Lung microvascular endothelial cell (primary cell): ENCODE measurements at places on chromosomes 5 and 9.
A peak's percentile ranks its signal among the peaks of the same experiment; 100 is the strongest.

DNA sequence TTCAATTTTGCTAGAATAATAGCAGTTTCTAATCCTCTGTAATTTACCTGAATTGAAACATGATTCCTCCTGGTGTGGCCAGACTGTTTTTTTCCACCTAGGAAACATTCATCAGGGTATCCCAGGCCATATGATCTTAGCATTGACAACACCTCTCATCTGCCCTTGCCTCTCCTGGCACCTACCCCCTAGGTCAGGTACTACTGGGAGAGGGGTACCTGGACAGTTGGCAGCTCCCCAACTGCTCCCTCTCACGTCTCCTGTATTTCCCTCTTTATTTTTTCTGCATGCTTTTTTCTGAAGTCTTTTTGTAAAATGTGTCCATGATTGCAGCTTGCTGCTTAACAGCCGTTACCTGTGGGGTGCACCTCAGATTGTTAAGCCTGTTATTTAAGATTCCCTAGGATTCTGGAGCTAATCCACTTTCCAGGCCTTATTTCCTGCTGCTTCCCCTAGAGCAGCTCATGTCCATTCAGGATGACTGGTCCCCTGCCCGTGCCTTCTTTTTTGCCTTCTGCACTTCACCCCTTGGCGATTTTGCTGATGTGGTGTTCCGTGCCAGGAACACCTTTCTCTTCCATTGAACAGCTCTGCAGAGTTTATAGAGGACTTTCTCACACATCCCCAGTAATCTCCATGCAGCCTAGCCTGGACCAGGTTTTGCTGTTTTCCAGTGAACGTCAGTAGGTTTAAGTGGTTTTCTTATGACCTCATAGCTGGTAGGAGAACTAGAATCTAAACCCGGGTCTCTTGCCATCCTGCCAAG is 33.6 kb downstream of the SNX30 start:
- DNase-seq, result peak; percentile 8

DNA sequence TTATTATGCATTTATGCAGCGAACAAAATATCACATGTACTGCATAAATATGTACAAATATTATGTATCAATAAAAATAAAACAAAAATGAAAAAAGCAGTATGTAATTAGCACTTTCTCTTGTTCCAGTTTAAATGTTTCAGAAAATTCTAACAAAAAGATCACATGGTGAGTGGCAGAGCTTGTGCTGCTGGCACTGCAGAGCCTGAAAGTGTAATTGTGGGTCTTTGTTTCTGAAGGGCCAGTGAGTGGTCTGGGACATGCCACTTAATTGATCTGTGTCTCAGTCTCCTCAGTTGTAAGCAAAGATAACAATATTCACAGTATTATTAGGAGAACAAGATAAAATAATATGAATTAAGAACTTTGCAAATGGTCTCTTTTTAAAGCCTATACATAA is 39.5 kb upstream of the RAI14 start:
- DNase-seq, result no peak

- no peak for DNase-seq
Measured at GRCh38 chr5:104751969-104752368, 1189.4 kb upstream of the NUDT12 start.

DNA sequence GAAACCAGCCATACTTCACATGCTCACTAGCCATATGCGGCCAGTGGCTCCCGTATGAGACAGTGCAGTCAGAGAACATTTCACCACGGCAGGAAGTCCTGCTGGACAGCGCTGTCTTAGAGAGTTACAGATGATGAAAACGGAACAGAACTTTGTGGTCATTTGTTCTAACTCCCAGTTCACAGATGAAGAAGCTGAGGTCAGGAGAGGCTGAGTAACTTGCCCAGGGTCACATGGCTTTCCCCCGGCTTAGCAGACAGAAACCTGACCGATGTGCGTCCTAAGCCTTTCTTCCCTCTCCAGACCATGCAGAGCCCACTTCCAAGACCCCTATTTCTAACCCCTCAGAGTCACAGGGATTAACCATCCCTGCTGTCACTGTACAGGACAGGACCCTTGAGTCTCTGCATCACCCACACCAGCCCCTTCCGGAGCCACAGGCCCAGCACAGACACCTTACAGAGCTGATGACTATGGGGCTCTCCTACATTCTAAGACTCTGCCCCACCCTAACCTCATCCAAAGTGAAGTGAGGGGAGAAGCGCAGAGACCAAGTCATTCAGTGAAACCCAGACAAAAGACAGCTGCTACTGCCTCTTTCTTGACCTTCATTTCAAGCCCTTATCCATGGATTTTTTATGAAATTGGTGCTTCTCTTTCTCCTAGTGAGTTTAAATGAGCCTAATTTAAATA is 86.9 kb downstream of the PTPN3 start:
- no peak for DNase-seq

DNA sequence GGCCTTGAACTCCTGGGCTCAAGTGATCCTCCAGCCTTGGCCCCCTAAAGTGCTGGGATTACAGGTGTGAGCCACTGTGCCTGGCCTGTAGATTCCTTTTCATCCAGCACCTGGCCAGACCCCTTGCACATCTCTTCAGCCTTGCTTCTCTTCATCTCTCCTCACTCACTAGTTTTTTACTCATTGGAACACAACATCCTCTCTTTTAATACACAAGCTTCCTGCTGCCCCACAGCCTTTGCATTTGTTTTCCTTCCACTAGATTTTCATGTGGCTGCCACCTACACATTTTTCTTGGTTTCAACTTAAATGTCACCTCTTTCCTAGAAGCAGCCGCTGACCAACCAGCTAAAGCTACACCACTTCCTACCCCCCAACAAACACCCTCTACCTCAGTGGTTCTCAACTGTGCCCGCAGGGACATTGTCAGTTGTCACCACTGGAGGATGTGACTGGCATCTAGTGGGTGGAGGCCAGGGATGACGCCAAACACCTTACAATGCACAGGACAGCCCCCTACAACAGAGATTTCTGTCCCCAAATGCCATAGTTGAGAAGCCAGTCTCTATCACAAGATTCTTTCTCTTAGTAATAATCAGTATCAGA is 33.7 kb downstream of the HAVCR1 start:
- DNase-seq, result no peak

DNA sequence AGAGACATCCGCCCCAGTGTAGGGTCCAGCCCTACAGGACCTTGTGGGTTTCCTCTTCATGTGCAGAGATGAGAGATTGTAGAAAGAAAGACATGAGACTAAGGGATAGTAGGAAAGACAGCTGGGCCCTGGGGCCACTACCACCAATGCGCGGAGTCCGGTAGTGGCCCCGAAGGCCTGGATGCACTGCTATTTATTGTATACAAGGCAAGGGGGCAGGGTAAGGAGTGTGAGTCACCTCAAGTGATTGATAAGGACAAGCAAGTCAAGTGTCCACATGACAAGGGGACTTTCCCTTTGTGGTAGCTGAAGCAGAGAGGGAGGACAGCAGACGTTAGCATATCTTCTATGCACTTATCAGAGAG is 6.2 kb upstream of the TMEM141 start:
- DNase-seq, result no peak

- no peak for DNase-seq
Measured at GRCh38 chr5:87184605-87185004, 83.1 kb upstream of the RASA1 start.

- no peak for DNase-seq
Measured at GRCh38 chr5:15354021-15354420, 146.0 kb upstream of the FBXL7 start.

- DNase-seq, result no peak
Measured at GRCh38 chr5:177295924-177296323, 7.6 kb downstream of the RAB24 start.

DNA sequence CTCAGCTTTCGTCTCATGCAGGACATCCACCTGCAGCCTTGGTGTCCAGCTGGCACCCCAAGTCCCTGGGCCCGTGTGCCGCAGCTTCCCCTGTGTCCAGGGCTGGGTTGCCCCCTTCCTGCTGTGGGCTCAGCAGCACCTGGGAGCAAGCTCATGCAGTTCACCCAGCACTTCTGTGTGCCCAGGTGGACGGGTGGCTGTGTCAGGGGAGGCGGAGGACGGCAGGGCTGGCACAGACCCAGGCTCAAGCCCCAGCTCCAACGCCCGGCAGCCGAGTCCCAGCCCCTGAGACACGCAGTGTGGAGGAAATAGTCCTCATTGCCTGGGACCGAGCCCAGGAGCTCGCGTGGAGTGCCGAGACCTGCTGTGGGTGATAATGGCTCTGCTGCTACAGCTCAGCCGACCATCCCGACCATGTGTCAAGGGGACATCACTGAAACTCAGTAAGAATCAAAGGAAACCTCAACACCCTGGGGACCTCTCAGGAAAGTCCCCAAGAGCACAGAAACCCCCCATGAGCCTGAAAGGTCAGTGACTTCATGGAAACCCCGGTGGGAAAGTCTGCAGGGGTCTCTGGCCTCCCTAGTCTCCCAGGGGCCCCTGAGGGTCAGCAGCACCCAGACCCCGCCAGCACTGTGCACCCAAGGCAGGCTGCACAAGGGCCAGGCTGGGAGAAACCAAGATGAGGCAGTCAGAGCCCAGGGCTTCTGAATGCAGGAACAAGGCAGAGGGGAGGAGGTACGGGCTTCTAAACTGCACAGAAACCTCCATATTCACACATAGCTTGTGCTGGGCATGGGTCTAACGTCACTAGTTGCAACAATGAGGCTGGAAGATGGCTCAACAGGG is 38.8 kb downstream of the LPCAT1 start:
- DNase-seq, result no peak

DNA sequence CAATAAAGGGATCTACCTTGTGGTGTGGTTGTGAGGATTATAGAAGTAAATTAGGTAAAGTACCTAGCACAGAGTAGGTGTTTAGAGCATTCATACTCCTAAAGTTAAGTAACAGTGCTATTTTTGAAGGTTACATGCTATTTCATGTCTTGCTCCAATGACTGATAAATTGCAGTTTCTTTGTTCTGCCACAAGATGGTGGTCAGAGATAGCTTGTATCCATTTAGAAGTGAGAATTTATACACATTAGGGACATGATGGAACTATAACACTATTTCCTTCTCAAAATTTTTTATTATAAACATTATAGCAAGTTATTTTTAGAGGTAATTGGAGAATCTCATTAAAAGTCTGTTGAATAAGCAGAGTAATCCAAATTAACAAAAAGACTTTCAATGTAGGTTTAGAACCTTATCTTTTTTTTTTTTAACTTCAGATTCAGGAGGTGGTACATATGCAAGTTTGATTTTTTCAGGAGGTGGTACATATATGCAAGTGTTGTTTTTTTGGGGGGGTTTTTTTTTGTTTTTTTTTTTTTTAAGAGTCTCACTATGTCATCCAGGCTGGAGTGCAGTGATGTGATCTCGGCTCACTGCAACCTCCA is 17.1 kb downstream of the MTREX start:
- peak; percentile 65 for DNase-seq

GRCh38 chr9:126337729-126338372 is 11.2 kb downstream of the MVB12B start:
- no peak for DNase-seq

DNA sequence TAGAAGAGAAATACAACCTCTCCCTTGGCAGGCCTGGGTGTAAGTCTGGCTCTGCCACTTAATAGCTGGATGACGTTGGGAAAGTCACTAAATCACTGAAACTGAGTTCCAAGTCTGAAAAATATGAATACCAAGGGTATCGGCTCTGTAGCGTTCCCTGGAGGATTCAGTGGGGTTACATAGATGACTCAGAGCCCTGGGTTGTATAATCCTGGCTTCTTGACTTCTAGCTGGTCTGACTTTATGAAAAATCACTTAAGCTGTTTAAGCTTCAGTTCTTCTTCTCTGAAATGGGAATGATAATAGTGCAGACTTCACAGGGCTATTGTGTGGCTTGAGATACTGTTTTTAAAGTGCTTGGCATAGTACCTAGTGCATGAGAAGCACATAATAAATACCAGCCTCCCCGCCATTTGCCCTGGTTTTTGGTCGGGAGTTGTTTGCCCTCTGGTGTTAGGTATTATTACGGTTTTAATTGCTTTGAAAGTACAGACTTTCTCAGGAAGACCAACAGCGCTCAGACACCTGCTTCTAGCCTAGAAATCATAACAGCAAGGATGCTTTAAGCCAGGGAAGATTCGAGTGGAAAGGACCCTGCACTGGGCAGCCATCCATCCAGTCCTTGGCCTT is 43.0 kb downstream of the CYFIP2 start:
- DNase-seq, result no peak

DNA sequence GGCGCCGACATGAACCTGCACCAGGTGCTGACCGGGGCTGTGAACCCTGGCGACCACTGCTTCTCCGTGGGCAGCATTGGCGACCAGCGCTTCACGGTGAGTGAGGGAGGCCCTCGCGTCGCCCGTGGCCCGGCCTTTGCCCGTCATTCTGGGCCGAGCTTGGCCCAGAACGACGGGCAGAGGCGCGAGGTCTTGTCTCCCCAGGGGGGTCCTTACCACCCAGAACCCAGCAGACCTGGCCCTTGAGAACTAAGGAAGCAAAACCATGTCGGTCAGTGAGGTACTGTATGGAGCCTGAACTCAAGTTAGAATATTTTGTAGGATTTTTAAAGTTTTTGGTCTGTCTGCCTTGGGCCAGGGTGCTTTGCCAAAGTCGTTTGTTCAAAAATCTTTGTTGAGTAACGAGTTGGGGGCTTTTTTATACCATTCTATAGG is 691 bp downstream of the DMXL1 start:
- no peak for DNase-seq

DNA sequence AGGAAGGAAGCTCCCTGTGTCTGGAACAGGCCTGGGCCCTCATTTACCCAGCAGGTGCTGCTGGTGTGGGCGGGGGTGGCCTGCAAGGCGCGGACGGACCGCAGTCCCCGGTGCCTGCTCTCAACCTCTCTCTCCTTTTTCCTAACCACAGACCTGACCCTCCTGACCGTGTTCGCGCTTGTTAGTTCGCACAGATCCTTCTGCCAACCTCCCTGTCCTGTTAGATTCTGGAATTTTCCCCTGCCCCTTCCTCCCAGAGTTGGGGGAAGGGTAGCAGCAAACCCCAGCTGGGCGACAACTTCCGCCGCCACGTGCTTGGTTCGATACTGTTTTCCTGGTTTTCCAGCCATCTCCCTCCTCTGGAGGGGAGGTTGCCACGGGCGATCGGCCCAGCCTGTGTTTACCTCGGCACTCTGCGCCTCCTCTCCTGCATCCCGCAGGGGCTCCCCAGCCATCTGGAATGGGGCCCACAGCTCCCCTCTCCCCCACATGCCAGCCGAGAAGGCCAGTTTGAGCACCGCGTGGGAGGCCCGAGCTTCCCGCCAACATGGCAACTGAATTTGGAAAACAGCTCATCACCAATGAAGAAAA is 70.8 kb upstream of the UNC5A start:
- DNase-seq, result no peak
